Stimulated activated CD8-positive, alpha-beta memory T cell treated with anti-CD3 and anti-CD28 coated beads, Interleukin-7, amount 100 ng/mL, for 48 hours (primary cell): ENCODE measurements at places on chromosomes 1 and 21.

GRCh38 chr1:20530306-20530705 is 22.1 kb upstream of the FAM43B start:
- no peak for DNase-seq

DNA sequence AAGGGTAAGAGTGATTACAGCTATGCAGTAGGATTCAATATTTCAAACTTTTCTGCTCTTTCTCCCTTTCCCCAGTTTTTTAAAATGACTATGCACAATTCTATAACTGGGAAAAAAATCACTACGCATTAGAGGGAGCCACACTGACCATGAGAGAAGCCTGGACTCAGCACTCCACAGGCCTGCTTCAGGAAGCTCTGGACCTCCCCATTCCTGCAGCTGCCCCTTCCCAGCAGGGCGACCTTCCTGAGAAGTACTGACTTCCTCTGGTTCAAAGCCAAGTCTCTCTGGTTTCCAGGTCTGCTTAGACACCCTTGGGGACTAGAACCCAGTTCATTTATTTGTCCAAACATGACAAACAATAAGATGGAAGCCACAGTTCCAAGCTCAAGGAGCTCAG is 42.0 kb upstream of the CLSTN1 start:
- no peak for DNase-seq

DNA sequence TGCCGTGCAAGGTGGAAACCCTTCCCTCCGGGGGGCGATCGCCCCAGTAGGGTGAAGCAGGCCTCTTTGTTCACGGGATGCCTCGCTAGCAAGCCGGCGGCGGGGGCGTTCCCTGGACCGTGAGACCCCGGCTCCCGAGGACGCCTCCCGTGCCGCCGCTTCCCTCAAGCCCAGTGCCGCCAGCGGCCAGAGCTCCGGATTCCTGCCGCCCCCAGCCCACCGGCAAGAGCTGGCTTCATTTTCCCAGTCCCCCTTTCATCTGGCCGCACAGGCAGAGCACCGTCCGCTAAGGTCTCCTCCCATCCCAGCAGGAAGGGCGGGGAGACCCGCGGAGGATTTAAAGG is 16.3 kb downstream of the IER5 start:
- DNase-seq = no peak

- DNase-seq = no peak
Observed at GRCh38 chr1:6347641-6348487, 45.7 kb downstream of the ACOT7 start.

GRCh38 chr21:44850905-44851657 is 22.4 kb downstream of the PTTG1IP start:
- DNase-seq = no peak

- no peak for DNase-seq
Observed at GRCh38 chr1:206872139-206872538, 6.7 kb downstream of the IL20 start.

GRCh38 chr1:226798427-226799411 is 59.6 kb upstream of the ITPKB start:
- DNase-seq = peak; percentile 55
